ENCODE measurements at places on chromosomes 4 and X. TPM values are rescaled to one million over a fixed set of nuclear protein-coding genes. Genes with fewer than 3 reads are reported as not detected.

C4orf50 gene
- under 0.01 TPM for total RNA-seq

DNA sequence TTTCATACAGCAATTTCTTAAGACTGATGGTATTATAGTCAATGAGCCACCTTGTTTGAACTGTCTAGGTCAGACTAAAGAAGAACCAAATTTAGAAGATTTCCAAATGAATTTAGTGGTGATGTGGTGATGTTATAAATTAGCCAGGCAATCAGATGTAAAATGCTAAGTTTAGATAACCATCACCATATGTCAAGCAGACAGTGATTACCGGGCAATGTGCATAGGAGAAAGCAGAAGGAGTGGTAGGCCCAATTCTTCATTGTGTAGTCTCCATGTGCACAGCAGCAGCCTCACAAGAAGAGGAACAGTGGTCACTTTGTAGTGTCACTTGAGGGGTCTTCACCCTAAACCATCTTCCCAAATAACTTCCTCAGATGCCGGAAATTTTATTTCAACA, 198.8 kb downstream of the ANTXR2 start:
- DNase-seq, result no peak

- DNase-seq, result no peak
These were observed 256.4 kb upstream of the GRID2 start for GRCh38 chr4:92047209-92047875.

ODAPH gene
- not detected for total RNA-seq

GRCh38 chr4:69753686-69754085, 6.7 kb downstream of the SULT1B1 start:
- DNase-seq, result no peak

DNA sequence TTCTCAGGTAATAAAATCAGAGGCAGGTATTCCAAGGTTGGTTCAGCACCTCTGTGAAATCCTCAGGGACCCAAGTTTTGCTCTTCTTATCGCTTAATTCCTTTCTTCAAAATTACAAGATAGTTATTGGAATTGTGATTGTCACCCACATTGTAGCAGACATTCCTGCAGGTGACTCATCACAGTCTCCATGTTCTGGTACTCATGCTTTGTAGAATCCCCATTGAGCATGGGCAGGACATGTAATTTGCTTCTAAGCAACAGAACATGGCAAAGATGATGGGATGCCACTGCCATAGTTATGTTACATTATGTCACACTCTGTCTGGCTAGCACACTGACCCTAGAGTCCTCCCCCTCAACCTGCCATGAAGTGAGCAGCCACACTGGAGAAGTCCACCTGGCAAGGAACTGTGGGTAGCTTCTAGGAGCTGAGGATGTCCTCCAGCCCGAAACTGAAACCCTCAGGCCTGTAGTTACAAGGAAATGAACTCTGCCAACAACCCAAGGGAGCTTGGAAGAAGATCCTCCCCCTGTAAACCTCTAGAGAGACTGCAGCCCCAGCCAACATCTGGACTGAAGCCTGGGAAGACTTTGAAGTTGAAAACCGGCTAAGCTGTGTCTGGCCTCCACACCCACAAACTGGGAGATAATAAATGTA, 58.3 kb upstream of the GUCY1A1 start:
- no peak for DNase-seq

- no peak for DNase-seq
These were observed 346.3 kb downstream of the TECRL start for GRCh38 chr4:64062991-64063390.

- no peak for DNase-seq
These were observed 285.6 kb downstream of the ARHGAP24 start for GRCh38 chr4:85760511-85760910.

- DNase-seq, result no peak
These were observed 106.3 kb upstream of the CBR4 start for GRCh38 chr4:169116270-169116901.

KLHL4 gene
- total RNA-seq, result 27.6 TPM

- DNase-seq, result no peak
These were observed 2.8 kb upstream of the LIN54 start for GRCh38 chr4:83013420-83013867.

GRCh38 chrX:18935893-18936292, 48.0 kb downstream of the PHKA2 start:
- no peak for DNase-seq

AFM gene
- not detected for total RNA-seq

DNA sequence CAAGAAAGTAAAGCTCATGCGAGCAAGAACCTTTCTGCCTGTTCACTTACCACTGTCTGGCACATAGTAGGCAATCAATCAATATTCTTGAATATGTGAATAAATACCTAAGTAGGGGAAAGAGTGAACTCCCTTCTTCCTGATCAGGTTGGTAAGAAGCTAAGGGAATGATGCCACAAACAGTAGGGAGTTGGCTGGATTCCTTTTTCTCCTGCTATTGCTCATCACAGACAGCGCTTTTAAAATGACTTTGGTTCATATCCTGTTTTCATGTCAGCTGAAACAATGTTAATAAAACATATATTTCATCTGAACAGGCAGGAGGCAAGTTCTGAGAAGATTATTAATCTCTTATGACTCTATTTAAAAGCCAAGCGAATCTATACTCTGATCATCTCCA, 99.2 kb downstream of the NSUN7 start:
- DNase-seq, result no peak

DNA sequence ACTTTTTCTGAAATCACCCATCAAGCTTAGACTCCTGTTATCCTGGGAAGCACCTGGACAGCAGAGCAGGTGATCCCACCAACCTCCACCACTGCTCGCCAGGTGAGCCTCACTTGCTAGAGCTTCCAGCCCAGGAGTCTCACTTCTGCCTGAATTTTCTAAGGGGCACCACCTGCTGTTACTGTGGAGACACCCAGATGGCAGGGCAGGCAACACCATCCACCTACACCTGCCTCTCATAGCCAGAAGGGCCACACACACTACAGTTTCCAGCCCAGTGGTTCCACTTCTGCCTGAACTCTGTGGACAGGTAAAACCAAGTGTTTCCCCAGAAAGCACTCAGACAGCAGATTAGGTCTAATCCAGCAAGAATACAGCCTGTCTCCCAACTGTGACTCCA, 262.0 kb downstream of the ARAP2 start:
- DNase-seq, result no peak

MTTP gene
- 0.26 TPM for total RNA-seq

FAM236D gene
- not detected for total RNA-seq

DNA sequence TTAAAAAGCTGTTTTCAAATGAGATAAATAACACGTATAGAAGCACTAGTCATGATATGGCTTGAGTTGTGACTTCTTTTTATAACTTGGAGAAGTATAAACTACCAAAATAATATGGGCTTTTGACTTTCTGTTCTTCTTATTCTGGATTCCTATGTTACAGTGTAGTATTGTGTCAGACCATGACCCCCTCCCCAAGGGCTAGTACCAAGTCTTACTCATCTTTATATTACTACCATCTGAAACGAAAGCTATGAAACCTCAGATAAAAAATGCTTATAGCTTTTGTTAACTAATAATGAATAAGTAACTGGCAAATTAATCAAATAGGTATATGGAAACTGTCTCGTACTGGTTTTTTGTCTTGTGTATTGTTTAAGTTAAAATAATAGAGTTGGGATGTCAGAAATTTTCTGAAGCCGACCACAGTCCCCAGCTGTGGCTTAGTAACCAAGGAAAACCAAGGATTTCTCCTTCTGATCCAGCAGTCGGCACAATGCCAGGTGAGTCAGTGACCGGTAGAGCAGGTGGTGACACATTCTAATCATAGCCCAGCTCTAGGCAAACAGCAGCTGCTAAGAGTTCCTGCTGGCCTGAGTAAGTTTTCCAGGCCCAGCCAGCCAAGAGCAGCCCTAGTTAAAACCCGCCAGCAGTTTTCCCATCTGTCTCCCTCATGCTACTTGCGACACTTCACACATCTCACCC, 163.3 kb upstream of the PRDX4 start:
- peak; percentile 67 for DNase-seq

DNA sequence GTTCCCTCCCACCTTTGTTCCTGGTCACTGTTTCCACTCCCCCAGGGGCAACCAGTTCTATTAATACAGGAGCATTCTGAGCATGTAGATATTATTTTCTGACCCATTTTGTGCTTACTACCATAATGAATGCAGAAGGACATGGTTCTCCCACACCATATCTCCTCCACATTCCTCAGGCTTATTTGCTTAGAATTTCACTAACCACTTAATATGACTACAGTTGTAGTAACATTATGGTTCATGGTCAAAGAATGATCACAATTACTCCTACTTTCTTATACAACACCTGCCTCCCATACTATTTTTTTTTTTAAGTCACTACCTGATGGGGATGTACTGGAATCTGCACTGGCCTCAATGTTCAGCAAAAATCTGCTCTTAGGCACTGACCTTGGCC, 7.5 kb upstream of the FAM184B start:
- no peak for DNase-seq

DNA sequence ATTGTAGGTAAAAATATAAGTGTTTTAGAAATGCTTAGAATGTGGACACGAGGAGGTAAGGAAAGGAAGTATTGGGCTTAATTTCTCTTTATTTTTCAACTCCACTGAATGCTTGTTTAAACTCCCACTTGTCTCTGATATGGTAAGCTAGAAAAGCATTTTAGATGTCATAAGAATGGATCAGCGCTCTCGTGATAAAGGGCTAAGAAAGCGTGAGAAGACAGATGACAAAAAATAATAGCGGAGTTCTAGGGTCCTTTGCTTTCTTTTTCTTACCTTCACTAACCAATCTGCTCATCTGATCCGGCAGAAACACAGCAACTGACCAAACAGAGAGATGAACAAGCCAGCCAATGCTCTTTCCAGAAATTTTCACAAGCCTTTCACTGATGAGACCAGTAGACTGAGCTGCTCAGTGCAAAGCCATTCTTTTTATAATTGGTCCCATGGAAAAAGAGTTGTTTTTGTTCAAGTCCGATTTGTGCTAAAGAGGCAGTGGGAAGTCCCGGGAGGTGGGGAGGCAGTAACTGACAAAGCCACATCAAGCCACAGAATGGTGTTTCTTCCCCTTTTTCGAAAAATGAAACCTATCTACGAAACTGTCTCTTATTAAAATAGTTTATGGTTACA, at the start of gene TASL:
Gene TASL (minus strand): TSS at position 405 of the 630 bp plus-strand sequence. CDS start 17,411 bp downstream, outside the sequence.
- DNase-seq, result no peak

- no peak for DNase-seq
These were observed at the start of gene CASK for GRCh38 chrX:41923211-41923977. TSS of gene CASK (minus strand) at chrX:41923554. CDS start at chrX:41922988, 566 bp downstream.

GRCh38 chrX:18927558-18927957, 56.4 kb downstream of the PHKA2 start:
- no peak for DNase-seq

- DNase-seq, result no peak
These were observed 75.7 kb upstream of the ARHGAP24 start for GRCh38 chr4:85399270-85399669.

DNA sequence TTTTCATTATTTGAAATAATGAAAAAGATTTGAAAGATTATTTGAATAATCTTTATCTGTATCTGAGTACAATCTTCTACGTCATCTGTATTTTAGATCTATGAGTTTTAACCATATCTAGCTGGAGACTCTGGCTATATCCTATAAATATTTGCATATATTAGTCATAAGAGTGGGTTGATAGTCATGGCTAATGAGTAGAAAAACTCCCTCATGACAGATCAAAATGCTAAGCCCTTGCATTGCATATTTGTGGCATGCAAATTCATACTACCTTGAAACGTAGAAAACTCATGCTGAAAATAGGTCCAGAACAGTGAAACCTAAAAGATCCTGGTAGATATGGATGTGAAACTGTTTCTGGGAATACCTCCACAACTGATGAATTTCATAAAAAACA, 291.3 kb downstream of the GALNTL6 start:
- no peak for DNase-seq
